ENCODE measurements at places on chromosomes 2 and 18.

- DNase-seq: no peak
Observed at GRCh38 chr2:36376319-36376765, 20.8 kb downstream of the CRIM1 start.

GRCh38 chr18:2302628-2303516, 268.4 kb downstream of the METTL4 start:
- DNase-seq: no peak

DNA sequence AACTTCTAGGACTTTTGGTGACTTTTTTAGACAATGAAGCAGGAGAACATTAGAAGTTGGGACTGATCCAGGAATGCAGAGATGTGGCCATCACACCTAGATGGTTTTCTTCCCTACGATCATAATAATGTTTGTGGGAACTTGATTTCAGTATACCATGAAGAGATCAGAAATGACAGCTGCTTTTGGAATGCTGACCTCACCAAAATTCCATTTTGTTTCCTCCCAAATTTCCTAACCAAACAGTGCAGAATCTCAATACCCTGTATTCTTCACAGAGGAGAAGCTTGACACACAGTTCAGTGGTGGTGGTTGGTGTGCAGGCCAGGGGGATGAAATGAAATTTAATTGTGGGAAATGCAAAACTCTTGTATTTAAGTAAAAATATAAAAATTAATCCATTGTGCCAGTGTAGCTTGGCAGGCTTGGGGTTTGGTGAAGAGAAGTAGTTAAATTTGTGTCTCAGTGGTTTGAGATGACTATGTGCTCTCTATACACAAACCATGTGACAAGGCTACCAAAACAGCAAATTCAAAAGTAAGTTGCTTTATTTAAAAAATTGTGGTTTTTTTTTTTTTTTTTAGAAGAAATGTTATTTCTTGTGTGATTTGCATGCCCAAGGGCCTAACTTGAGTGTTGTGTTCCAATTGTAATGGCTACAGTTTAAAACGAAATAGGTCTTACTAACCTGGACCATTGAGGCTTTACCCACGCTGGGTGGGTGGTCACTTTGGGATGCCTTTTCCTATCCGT, 252.4 kb downstream of the LPIN1 start:
- DNase-seq: no peak

DNA sequence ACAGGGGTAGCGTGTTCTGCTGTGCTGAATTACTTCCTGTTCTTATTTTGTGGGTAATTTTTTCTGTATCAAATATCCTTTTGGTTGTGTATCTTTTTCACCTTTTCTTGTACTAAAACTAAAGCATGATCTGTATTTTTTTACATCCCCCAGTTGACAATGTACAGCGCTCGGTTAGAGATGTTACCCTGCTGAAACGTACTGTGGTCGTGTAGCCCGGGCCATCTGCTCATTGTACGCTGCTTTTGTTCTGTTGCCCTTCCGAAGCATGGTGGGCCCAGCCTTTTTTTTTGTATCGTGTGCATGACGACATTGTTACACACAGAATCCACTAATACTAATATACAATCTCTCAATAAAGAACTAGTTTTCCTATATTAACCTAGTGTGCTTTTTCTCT, 233.1 kb downstream of the HAUS1 start:
- DNase-seq: no peak

- no peak for DNase-seq
Observed at GRCh38 chr2:23649303-23649702, 264.3 kb downstream of the KLHL29 start.

- no peak for DNase-seq
Observed at GRCh38 chr2:142857256-142858164, 20.0 kb upstream of the KYNU start.

DNA sequence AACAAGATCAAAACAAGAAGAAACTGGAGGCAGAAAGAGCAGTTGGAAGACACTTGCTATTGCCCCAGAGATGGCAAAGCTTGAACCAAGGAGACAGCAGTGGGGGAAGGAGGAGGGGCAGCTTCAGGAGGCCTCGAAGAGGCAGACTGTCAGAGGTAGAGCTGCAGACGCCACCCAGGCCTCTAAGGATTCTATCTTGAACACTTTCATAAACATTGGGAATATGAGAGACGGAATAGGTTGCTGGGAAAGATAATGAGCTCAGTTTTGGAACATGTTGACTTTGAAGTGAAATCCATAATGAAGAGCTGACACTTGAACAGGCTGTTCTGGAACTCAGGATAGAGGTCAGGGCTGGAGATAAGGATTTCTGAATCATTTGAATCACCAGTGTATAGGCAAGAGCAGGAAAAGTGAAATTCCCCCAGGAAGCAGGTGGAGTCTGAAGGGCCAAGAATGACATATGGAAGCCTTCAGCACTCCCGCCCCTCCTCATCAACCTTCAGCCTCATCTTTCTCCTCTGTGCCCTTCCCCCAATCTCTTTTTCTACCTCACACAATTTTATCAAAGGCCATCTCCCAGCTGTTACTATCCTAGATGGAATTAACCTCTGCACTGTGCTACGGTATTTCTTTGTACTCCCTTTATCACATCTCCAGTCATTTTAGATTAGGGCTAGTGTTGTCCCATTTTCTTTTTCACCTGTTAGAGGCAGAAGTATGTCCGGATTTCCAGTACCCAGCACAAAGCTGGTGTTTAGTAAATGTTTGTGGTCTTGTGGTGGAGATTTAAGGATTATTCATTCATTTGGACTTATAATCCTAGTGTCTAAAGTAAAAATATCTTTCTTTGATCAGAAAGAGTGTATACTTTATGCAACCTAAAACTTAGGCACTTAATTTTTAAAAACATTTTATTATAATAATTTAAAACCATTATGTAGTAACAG, 47.5 kb upstream of the RTN4 start:
- no peak for DNase-seq

- no peak for DNase-seq
Observed at GRCh38 chr2:39718483-39718882, 52.8 kb downstream of the TMEM178A start.

- DNase-seq: no peak
Observed at GRCh38 chr2:124704071-124704925, 679.2 kb downstream of the CNTNAP5 start.

GRCh38 chr2:232487385-232488096, at the start of gene ECEL1:
Gene ECEL1 (minus strand): TSS chr2:232487834. CDS start chr2:232486653, 1,181 bp downstream.
- DNase-seq: no peak

GRCh38 chr2:190501702-190502407, 32.7 kb downstream of the NEMP2 start:
- DNase-seq: no peak

Measured in stimulated activated CD4-positive, alpha-beta T cell treated with anti-CD3 and anti-CD28 coated beads, TNF-alpha, amount 100 ng/mL, for 1 hour (primary cell).